ENCODE measurements at places on chromosomes 1 and 21.

GRCh38 chr1:162193221-162193620 lies 123.7 kb downstream of the NOS1AP start:
- DNase-seq = no peak

- DNase-seq = no peak
Measured at GRCh38 chr1:173415490-173415889, 61.6 kb upstream of the PRDX6 start.

DNA sequence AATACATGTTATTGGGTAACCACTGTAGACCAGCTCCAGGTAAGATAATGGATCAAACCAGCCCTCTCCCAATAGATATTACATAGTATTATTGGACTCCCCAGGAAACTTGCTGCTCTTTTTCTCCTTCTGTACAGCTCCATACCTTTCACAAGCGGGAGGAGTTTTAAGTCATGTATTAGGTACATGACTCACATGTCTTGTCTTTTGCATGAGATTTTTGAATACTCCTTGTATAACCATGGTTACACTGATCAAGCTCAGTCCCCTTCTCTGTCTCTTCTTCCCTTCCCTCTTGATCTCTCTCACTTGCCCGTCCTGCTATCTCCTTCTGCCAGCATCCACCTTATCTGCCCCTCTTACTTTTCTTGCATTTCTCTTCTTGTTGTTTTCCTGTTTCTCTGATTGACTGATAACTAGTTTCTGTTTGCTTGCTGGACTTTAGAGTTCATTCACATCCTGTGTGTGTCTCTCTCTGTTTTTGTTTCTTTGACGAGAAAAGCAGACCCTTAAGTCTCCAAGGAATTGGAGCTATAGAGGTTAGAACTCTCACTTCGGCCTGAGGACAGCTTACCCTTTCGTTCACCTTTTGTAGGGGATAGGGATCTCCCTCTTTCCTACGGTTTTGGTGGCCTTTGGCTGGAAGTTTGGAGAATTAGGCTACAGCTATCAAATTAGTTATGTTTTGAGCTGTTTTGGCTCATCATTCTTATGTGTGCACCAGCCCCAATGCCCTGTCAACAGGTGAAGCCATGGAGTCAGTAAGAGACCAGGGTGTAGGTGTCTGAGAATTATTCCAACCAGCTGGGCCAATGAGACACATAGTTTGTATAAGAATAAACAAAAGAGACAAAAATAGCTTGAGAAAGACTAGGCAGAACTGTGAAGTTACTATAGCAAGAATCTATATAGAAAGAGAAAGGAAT lies 49.0 kb upstream of the ASB17 start:
- DNase-seq = no peak

DNA sequence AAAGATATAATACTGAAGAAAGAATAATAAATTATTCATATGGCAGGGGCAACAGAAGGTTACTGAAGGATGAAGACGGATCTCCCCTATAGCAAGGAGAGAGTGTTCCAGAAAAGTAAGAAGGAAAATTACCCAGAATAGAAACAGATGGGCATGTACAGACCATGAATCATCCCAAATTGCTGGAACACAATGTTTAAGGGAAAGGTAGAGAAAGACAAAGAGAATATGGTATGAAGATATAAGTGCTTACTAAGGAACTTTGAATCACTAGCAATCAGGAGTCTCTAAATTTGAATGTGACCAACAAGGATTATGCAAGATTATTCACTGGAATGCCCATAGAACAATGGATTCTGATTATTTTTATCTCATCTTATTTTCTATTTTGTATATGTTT lies 375.4 kb downstream of the COL11A1 start:
- no peak for DNase-seq

- no peak for DNase-seq
Measured at GRCh38 chr1:30670240-30671060, 52.9 kb downstream of the MATN1 start.

- DNase-seq = no peak
Measured at GRCh38 chr21:41090981-41091380, 77.0 kb upstream of the BACE2 start.

GRCh38 chr1:218347336-218347722 lies 2.2 kb downstream of the TGFB2 start:
- no peak for DNase-seq

GRCh38 chr1:18350747-18351146 lies 130.0 kb upstream of the KLHDC7A start:
- DNase-seq = no peak

DNA sequence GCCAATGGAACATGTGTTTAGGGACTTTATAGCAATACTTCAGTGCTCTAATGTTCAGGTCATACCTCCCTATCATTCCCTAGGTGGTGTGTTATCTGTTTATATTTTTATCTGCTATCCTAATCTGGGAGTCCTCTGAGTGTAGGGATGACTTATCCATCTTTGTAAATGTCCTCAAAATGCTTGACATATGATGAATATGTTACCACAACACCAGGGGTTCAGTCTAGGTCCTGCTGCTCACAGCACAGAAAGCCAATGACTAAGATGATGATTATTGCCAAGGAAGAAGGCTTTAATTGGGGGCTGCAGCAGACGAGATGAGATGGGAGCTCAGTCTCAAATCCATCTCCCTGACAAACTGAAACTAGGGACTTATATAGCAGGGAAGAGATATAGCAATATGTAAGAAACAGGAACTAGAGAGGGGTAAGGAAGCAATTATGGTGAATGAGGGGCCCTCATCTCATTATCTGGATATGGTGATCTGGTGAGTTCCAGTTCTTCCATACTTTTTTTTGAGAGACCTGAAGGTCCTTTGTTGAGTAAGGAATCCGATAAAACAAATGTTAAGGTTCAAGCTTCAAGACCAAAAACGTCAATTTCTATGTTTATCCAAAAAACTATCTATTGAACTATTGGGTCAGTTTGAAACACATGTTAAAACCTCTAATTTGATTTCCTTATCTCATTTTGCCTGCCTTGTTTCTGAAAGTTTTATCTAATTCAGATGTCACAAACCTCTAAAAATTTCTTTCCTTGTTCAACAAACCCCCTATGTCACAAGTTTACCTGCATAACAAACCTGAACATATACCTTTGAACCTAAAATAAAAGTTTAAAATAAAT lies 256.7 kb upstream of the CACYBP start:
- DNase-seq = no peak

GRCh38 chr1:93694819-93695218 lies 13.2 kb upstream of the BCAR3 start:
- no peak for DNase-seq

DNA sequence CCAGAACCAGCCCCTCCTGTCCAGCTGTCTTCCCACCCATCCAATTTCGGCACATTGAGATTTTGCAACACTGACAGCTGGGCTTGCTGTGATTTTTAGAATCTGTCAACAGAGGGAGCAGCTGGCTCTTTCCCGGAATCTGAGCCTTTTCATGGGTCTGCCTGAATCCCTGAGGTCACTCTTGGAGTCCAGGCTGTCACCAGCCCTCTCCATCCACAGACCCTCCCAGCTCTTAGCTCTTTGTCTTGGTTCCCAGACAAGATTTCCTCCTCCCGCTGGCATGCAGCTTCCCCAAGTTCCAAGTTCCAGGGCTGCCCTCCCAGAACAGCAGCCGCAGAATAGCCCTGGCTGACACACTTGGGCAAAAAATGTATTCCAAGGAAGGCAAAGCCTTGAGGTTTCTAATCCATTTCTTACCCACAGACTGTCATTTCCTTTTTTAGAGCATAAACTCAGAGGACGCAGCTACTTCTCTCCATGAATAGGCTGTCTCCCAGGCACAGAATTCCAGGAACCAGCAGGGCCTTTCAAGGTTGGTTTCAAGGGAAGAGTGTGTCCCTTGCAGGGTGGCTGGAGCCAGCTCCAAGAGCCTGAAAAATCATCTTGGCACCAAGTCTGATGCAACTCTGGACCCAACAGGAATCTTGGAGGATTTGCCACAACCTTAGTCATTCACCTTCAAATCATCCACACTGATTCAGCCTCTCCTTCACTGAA lies 7.1 kb upstream of the TMEM61 start:
- DNase-seq = no peak

DNA sequence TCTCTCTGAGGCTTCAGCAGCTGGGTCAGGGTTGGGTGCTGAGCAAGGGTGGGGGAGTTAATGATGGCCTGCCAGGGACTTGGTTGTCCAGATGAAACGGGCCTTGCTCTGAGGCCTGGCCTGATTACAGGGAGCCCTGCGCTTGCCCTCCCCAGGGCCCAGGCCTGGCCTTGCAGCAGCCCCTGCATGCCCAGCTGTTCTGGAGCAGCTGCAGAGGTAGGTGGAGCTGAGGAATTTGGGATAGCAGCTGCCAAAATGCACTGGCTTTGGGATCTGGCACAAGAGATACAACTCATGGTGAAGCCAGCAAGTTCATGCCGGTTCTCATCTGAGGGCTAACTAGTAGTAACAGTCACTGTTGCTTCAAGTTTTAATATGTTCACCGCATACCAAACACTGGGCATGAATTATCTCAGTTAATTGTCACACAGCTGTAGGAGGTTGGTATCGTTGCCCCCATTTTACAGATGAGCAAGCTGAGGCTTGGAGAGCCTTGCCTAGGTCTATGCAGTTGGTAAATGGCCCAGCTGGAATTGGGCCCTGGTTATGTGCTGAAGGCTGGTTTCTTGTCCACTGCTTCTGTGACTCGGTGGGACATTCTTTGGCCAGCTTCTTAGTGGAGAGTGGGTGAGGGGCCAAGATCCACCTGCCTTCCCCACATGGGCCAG lies 7.3 kb upstream of the SERINC2 start:
- no peak for DNase-seq

DNA sequence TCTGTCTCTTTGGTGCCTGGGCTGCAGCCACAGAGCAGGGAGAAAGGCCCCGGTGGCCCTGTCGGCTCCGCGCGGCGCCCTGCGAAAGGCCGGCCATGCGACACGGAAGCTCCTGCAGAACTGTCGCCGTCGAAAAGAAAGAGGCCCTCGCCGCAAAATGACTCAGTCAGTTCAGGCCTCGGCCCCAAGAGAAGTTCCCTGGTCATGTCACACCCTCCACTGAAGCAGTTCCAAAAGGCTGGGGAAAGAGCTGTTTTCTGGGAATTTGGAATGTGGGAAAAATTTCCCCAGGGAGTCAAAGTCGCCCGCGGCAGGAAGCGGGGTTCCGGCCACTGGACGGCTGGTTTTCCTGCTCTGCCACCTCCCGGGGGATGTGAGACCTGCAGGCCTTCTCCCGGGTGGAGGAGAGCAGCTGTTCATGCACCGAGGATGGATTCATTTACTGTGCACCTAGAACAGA lies 115.8 kb upstream of the ZNF678 start:
- no peak for DNase-seq

DNA sequence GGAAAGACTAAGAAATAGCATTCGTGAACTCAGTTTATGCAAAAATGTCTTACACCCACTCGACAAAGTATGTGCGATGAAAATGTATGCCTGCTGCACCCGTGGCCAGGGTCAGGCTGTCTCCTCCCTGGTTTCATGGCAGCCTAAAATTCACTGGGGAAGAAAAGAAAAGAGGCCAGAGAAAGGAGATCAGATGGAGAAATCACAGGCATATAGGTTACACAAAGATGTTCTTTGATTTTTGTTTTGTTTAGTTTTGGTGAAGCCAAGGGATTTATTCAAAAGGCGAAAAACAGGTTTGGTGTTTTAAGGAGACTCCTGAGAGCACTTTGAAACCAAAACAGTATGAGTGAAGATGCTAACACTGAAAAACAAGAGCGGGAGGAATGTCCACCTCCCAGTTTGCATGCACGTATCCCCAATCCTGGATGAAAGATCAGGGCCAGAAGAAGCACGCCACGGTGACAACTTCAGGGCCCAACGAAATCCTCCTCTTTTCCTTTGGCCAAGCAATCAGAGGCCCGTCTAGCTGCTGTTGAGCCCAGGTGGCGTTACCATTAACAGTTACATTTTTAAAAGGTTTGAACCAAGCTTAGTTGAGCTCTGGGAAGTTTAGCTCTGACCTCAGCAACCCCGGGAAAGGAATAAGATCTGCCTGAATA lies 992 bp upstream of the SSX2IP start:
- no peak for DNase-seq

- no peak for DNase-seq
Measured at GRCh38 chr1:101276818-101277217, 40.0 kb downstream of the S1PR1 start.

GRCh38 chr1:1351511-1352427 lies 2.6 kb upstream of the DVL1 start:
- DNase-seq = no peak

- no peak for DNase-seq
Measured at GRCh38 chr1:10906866-10907519, 105.5 kb upstream of the TARDBP start.

GRCh38 chr21:41349619-41350390 lies 12.0 kb upstream of the MX2 start:
- no peak for DNase-seq

DNA sequence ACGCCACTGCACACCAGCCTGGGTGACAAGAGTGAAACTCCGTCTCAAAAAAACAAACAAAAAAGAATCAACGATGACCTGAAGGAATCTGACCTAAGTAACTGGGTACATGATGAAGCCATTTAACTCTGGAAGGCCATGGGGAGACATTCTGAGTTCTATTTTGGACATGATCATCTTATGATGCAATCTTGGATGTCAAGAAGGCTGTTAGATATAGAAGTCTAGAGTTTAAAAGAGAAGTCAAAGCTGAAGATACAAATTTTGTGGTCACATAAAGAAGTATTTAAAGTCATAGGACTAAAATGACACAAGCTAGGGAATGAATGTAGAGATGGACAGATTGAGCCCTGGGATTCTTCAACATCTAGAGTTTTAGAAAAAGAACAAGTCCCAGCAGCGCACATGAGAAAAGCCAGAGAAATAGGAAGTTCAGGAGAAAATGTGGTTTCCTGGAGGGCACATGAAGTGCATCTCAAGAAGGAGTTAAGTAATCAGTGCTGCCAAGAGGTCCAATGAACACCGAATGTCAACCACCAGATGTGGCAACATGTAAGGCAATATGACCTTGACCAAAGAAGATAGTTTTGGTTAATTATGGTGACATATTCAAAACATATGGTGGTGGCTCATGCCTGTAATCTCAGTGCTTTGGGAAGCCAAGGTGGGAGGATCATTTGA lies 26.8 kb downstream of the ELK4 start:
- no peak for DNase-seq

DNA sequence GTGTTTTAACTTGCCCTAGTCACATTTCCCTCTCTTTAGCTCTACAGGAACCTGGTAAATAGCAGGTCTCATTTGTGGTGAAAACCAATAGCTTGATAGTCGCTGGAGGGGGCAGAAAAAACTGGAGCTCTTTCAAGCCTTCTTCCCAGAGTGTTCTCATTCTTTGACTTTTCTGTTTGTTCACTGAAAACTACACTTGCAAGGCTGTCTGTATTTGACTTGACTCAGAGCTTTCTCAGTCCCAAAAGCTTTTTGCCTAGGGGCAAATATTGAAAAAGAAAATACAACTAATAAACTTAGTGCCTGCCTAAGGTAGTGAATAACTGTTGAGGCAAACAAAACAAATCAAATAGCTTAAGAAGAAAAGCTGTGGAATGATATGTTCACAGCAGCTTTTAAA lies 217.1 kb upstream of the CHRM3 start:
- no peak for DNase-seq

GRCh38 chr1:42779725-42780124 lies 5.1 kb upstream of the TMEM269 start:
- DNase-seq = no peak

- DNase-seq = no peak
Measured at GRCh38 chr21:42964546-42965210, 9.7 kb upstream of the PKNOX1 start.

Data from naive thymus-derived CD4-positive, alpha-beta T cell (primary cell).